ENCODE measurements at places on chromosomes 3 and 15.
A peak's percentile ranks its signal among the peaks of the same experiment; 100 is the strongest.

DNA sequence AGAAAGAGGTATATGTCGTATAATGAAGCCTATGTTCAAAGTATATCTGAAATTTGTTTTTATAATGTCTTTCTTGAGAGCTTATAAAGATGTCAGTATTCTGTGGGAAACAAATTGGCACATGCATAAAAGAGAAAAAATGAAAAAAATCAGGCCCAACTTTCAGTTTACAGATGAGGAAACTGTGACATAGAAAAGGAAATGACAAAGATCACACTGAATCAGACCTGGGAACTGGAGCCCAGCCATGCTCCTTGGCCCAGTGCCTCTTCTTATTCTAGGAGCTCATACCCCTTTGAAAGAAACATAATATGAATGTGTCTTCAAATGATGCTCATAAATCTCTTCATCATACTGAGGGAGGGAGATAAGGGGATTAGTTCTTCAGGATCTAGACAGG is 48.4 kb downstream of the TMEM44 start:
- DNase-seq: no peak

GRCh38 chr3:170180908-170181885 is at the start of gene PHC3:
Gene PHC3, minus strand, starts transcription at chr3:170181733. Its CDS starts 18 bp downstream, at chr3:170181715.
- peak; percentile 50 for DNase-seq

DNA sequence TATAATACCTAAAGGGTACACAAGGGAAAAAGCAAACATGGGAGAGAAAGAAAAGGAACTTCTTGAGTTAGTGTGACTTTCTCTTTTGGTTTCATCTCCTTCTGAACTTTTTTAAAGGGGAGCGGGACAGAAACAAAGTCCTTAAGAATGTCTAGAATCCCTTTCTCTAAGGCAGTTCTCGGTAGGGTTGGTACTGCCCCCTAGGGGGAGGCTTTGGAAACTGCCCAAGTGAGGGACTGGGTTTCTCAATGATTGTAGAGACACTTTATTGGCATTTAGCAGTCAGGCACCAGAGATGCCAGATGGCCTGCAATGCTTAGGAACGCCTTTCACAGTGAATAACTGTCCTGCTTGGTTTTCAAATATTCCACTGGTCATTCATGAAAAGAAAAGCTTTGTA is 172.7 kb downstream of the WDR72 start:
- no peak for DNase-seq

GRCh38 chr3:32440611-32441350 is 49.1 kb downstream of the CMTM7 start:
- DNase-seq: no peak

DNA sequence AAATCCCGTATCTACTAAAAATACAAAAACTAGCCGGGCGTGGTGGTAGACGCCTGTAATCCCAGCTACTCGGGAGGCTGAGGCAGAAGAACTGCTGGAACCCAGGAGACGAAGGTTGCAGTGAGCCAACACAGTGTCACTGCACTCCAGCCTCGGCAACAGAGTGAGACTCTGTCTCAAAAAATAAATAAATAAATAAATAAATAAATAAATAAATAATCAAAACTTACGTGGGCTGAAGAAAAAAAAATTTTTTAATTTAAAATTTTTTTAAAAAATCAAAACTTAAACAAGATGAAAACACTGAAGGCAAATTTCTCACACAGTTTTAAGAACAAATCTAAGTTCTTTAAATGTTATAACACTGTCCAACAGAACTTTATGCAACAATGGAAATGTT is 14.4 kb downstream of the MSL2 start:
- no peak for DNase-seq

DNA sequence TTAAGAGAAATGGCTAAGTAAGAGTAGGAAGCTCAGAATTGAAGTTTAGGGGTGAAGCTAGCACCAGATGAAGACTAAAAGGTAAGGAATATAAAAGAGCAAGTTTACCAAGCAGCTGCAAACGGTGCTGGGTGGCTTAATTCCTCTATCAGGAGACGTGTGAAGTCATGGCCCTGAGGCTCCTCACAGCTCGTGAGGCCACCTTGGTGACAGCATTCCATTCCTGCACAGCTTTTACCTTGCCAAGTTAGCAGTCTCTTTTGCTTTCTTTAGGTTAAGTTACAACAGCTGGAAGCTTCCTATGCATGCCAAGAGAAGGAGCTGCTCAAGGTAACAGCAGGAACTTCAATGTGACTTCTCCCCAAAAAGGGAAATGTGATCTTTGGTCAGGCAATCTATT is 6.4 kb downstream of the TMCO5A start:
- DNase-seq: no peak

GRCh38 chr3:54065586-54065985 is 56.8 kb upstream of the CACNA2D3 start:
- no peak for DNase-seq

GRCh38 chr15:57337868-57338411 is 38.4 kb upstream of the CGNL1 start:
- no peak for DNase-seq

GRCh38 chr3:111998636-111999483 is at the start of gene TAGLN3:
Gene TAGLN3, plus strand, starts transcription at chr3:111998922. Its CDS starts 501 bp downstream, at chr3:111999423.
- no peak for DNase-seq

DNA sequence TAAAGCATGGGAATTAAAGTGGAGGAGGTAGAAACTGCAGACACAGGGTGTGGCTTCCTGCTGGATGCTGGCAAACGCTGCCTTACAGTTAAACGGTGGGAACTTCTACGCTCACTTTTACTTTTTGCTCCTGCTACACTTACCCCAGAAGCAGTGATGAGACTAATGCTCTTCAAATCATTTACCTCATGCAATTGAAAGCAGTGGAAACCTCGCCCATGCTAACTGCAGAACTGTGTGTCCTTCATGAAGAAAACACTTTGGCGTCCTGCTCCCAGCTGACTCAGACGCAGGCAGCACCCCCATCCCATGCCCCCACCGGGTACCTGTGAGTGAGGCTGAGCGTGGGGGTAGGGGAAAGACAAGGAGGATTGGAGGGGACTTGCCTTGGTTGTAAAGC is 31.8 kb downstream of the UPK1B start:
- no peak for DNase-seq

- DNase-seq: no peak
Measured at GRCh38 chr3:181913254-181913653, 201.5 kb downstream of the SOX2 start.

DNA sequence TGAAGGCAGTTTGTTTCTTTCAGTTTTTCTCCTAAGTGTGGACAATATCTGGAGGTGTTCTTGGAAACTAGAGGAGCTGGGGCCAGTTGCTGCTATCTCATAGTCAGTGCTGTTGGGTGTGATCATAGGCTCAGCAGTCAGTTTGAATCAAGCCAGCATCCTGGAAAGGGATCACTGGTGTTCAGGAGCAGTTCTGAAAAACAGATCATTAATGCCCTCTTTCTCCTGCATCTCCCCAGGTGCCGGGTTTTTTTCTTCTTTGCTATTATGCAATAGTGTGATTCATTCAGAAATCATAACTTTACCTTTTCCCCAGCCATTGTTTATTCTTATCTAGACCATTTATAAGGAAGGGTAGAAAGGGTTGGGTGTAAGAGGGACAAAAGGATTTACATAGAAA is 24.0 kb downstream of the LNP1 start:
- DNase-seq: no peak

DNA sequence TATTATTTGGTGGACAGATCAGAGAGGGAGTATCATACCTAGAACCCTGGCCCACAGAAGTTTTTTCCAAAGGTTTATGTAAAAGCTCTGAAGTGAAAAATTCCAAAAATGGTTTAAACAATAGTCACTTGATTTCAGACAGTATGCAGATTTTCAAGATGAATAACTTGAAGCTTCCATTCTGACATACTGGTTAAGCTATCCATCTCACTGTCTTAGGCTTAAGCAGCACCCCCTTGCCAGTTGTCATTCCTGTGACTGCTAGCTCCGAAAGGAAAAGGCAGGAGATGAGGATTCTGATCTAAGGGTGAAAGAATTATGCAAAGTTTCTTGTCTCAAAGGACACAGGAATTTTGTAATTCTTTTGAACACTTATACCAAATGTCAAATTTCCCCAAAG is 337.5 kb upstream of the THBS1 start:
- DNase-seq: no peak
